ENCODE measurements at places on chromosomes 5 and 9.

- no peak for DNase-seq
Observed at GRCh38 chr9:102518324-102518723, 476.8 kb upstream of the CYLC2 start.

- DNase-seq = no peak
Observed at GRCh38 chr9:91044354-91044753, 242.7 kb downstream of the SYK start.

GRCh38 chr9:14232111-14232510 lies 81.8 kb downstream of the NFIB start:
- no peak for DNase-seq

- DNase-seq = no peak
Observed at GRCh38 chr9:112093147-112093869, 81.8 kb downstream of the SUSD1 start.

- DNase-seq = no peak
Observed at GRCh38 chr9:121359351-121360294, 10.4 kb downstream of the STOM start.

GRCh38 chr5:126267438-126267837 lies 155.8 kb upstream of the GRAMD2B start:
- no peak for DNase-seq

- no peak for DNase-seq
Observed at GRCh38 chr5:138504799-138505198, 38.2 kb downstream of the ETF1 start.

- no peak for DNase-seq
Observed at GRCh38 chr9:6598249-6598725, 47.2 kb downstream of the GLDC start.

GRCh38 chr5:115810761-115811160 lies 5.7 kb downstream of the CDO1 start:
- no peak for DNase-seq

- no peak for DNase-seq
Observed at GRCh38 chr9:36392489-36392888, 7.6 kb downstream of the RNF38 start.

GRCh38 chr5:1875281-1875842 lies 7.4 kb downstream of the IRX4 start:
- DNase-seq = no peak

DNA sequence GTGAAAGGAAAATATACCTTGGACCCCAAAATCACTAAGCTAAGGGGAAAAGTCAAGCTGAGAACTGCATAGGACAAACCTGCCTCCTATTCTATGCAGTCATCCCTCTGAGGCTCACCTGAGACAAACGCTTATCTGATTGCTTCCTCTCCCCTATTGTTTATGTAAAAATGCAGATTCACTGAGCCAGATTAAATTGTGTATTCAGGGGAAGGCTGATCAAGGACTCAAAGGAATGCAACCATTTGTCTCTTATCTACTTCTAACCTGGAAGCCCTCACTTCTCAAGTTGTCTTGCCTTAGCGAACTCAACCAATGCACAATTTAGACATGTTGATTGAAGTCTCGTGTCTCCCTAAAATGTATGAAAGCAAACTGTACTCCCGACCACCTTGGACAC lies 13.3 kb downstream of the SPARC start:
- no peak for DNase-seq

DNA sequence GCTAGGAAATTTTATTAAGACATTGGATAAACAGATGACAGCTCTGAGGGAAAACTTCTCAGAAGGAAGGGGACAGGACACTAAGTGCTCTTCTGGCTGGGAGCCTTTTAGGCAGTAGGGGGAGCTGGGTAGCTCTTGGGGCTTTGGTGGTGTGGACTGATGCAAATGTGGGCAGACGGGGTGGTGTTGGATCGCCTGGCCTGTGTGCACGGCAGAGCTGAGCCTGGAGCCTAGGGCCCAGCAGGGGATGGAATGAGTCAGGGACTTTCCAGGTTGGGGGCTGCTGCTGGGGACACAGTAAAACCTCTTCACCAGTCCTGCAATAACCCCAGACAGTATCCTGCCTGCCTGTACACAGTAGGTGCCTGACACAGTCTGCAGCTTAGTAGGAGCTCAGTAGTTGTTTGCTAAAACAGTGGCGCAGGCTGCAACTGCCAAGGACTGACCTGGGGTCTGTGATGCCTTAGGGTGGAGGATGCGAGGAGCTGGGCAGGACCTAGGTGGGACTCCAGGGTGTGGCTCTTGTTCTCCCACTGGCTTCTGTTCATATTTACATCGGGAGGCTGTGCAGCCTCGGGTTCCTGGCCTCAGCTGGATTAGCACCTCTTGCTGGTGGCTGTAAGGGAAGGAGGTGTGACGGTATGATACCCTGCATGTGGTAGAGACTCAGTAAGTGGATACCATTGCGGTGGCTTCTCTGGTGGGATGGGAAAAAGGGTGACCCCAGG lies 83.8 kb downstream of the DAB2IP start:
- DNase-seq = no peak

GRCh38 chr5:19866090-19866450 lies 121.9 kb downstream of the CDH18 start:
- DNase-seq = no peak

- DNase-seq = no peak
Observed at GRCh38 chr9:123927625-123928532, 2.0 kb downstream of the DENND1A start.

All from globus pallidus (tissue), 1 donor.